CD4-positive, alpha-beta T cell treated with Interleukin-12 subunit alpha and Interleukin-12 subunit beta, for 1 hour (primary cell): ENCODE measurements at places on chromosomes 3 and 15.

GRCh38 chr3:174158674-174159073, 700.5 kb upstream of the NAALADL2 start:
- DNase-seq: no peak

DNA sequence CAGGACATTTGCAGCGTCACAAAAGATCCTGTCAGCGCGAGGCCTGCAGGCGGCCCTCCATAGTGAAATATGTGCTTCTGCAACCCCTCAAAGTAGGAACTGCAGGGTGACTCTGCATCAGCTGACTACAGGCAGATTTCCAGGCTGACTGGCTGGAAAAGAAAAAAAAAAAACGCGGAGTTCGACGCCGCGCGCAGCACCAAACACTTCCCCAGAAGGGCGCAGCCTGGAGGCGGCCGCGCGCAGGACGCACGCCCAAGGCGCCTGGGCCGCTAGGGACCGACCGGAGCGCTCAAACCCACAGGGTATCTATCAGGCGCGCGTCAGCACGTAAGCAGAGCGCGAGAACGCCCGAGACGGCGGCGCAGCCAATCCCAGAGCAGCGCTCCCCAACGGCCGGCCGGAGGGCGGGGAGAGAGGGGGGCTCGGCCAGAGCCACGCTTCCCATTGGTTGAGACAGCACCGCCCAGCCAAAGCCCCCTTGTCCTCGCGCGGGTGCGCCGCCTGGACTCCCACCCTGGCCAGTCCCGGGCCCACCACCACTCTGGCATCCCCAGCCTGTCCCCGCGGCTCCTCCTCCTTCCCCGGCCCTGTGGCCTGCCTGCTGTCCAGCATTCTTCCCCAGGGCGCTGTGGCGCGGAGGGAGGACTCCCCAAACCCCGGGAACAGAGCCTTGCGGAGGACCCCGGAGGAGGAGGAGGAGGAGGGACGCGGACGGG, 1.0 kb downstream of the BDH1 start:
- peak; percentile 92 for DNase-seq

DNA sequence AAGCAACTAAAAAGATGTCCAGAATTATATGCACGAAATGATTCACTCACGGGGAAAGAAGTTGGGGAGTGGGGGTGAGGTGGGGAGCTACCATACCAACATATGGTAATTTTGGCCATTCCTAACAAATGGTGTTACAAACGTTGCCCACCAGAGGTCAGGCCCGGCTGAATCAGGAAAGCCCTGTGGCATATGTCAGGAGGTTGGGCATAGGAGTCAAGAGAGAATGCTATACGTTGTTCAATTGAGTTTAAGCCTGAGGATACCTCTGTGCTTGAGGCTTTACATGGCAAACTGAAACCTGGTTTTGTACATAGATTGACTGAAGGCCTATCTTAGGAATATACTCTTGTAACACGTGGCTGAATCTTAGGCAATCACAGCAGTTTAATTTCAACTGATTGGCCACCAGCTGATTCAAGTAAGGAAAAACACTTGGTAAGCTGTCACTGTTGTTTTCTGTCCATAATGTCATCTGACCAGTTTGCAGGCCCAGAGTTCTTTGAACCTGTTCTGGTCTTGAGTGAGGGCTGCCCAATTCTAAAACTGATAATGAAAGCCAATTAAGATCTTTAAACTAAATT, 23.4 kb upstream of the SLC2A2 start:
- peak; percentile 26 for DNase-seq

DNA sequence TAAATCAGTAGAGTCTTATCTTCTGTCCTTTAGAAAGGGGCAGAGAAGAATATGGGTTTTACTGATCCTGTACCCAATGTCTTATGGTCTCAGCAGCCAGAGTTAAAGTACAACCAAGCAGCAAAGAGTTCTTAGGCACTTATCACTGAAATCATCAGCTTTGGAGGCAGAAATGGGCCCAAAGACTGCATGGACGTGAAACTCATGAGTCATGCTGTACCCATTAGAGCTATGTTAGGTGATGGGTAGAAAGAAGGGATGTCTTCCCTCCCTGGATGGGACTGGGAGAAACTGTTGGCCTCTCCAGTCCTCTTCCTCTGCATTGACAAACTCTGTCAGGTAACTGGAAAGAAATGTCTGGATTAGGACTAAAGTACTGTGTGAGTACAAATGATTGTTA, 63.4 kb downstream of the EOMES start:
- no peak for DNase-seq

DNA sequence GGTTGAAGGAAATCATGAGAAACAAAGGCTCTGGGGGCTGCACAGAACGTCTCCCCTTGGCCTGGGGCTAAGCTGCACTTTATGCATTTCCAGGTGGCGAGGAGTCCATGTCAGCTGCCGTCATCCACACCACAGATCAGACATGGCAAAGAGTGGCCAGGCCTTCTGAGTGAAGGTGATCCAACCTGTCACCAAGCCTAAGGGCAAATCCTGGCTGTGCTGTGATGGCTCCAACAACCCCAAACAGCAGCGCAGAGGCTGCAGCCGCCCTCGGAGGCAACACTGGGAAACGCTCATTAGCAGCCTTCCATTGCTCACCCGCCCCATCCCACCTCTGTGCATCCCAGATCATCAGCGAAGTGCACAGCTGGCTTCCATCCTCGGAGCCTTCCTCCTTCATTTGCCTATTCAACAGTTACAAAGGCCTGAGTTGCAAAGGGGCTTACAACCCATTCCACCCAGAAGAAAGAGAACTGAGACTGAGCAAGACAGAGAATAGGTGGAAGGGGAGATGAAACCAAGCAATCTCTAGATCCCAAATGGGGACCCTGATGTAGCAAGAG, 55.7 kb downstream of the SRGAP3 start:
- DNase-seq: no peak

- no peak for DNase-seq
These were observed 633.6 kb downstream of the ZNF385D start for GRCh38 chr3:21117370-21117769.
